ENCODE measurements at places on chromosomes 11 and 22.

DNA sequence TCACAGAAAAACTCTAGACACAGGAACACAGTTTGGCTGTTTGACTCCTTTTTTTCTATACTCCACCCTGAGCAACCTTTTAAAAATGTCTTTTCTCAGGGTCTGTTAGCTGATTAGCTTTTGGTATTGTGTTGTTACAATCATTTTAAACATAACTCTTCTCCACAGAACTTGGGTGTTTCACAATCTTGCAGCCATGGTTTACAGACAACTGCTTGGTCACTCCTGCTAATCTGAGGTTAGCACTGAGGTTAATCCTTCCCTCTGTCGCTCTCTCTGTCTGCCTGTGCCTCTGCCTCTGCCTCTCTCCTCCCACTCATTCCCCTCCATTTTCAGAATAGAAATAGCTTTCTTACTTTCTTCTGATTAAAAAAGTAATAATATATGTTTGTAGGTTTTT is 62.4 kb upstream of the ZBED5 start:
- DNase-seq = no peak

DNA sequence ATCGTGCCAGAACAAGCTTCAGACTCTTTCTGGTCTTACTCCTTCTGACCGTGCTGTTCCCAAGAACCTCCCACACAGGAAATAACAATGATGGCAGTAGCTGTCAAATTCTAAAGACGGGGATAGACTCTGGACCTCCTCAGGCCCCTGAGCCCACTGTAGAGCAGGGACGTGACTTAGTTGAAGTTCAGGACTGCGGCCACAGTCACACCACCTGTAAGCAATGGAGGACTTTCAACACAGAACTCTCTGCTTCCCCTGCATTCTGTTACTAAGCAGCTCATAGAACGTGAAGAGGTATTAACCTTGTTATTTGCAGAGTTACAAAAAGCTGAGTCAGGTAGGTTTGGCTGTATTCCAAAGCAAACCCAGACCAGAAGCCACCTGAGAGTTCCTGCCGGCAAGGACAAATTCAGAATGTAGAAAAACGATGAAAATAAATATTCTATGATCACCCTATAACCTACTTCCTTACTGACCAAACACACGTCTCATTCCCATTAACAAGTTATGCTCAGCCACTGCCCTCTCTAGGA is 12.7 kb downstream of the TMEM45B start:
- no peak for DNase-seq

GRCh38 chr11:1652771-1653540 is 23.4 kb downstream of the KRTAP5-5 start:
- peak; percentile 66 for DNase-seq

DNA sequence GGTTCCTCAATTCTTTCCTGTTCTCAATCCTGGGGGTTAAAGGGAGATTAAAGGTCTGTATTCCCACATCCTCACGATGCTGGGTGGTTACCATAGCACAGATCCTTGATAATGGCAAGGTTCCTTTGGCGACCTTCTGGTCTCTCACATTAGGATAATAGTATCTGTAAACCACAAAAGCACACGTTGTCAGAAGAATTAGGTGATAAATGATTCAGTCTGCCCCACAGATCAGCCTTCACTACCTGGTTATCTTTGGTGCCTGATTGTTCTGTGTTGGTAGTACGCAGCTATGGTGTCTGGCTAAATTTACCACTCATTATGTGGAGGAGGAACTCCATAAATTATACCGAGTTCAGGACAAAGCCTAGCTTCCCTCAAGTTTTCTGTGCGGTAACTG is 78.4 kb downstream of the C2CD3 start:
- no peak for DNase-seq

DNA sequence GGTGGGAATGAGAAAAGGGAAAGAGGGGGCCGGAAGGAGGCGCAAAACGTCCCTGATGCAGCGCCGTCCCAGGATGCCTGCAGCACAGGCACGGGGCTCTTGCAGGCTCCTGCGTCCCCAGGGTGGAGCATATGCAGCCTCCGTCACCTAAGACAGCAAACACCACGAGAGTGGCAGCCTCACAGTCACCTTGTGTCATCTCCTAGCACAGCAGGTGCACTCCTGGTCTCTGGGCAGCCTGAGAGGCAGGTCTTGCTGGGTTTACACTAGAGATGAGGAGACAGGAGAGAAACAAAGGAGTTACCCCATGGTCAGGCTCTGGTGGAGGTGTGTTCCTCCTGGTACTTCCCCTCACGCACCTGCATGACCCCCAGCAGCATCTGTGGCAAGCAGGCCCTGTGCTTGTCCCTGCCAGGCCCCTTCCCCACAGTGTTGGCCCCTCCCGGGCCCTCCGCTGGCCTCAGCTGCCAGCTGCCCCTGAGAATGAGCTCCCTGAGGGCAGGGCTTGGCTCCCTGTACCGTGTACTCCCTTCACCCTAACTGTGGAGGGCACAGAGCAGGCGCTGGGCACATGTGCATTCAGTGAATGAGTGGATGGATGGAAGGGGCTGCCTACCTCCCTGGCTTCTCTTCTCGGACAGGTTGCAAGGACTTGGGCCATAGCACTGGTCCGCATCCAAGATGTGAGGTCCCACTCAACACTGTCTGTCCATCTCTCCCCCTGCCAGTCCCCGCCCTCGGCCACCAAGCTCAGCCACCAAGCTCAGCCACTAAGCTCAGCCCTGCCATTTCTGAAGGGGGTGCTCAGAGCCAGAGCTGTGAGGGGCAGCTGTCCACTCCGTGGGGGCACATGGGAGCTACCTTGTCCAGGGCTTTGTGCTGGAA is 988.6 kb downstream of the BRD1 start:
- no peak for DNase-seq

DNA sequence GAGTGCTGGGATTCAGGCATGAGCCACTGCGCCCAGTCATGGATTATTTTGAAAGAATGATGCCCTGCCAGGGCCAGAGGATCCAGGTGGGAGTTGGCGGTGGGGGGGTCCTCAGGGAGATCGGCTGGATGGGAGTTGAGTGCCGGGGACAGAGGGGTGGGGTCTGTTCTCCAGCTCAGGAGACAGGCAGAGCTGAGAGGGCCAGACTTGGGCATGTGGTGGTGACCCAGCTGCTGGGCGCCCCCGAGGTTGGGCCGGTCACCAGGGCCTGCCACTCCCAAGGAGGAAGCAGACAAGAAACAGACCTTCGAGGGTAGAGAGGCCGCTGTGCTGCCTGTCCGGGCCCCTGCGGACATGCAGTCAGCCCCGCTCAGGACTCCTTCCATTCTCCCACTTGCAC is 11.8 kb upstream of the PRODH start:
- no peak for DNase-seq

DNA sequence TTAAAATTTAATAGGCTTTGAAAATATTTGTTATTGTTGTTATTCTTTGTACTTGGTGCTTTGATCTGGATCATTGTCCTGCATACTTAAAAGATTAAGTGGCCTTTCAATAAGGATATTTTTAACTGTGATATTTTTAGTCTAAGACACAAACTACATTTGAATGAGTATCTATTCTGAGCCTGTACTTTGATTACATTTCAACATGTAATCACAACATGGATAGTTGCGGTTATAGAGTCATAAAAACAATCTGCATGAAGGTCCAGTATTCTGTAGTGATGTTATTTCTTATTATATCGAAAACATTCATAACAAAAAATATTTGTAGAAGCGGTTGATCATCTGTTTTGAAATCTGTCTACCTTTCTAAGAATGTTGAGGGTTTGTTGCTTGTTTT is 58.6 kb downstream of the HIPK3 start:
- DNase-seq = no peak

DNA sequence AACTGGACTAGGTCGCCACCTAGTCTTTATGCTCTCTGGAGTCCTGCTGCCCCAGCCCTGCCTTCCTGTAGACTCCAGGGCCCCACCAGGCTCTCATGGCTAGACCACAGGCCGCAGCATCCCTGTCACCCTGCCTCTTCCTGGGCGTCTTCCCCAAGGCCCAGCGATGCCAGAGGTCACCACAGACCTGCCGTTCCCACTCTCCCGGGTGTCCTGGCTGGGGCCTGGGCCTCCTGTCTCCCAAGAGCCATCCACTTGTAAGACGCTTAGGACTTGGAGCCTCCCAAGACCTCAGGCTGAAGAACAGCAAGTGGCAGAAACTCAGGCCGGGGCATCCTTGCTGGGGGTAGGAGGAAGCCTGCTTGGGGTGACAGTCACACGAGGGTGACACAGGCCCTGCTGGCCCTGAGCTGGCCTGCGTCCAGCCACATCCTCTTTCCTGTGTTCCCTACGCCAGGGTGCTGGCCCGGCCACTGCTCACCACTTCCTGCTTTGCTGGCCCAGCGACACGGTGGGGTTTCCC is 2.0 kb upstream of the TCIRG1 start:
- peak; percentile 80 for DNase-seq

DNA sequence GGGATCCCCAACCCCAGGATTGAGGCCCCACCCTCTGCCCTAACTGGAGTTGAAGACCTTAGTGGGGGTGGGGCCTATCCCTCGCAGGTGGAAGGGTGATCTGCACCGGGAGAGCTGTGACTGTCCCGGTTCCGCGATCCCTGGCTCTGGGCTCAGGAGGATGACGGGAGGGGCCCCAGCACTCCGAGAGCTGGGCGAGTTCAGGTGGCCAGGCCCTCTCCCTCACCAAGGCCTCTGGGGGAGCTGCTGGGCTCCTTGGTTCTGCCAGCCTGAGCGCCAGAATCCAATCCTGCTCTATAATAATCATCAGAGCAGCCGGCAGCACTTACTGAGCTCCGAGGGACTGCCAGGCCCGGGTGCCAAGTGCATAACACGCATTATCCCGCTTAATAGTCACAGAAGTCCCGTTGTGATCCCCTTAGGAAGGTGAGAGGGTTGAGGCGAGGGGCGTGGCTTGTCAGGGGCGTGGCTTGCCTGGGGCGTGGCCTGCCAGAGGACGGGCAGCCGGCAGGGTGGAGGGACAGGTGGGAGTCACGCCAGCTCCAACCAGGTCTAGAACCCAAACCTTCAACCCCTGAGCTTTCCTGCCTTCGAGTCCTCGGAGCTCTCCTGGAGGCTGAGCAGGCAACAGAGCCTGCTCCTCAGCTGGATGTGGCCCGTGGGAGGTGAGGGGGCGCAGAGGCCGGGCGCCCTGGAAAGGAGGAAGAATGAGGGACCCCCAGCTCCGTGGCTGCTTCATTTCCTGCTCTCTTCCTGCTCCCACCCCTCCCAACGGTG is 7.3 kb upstream of the SYT7 start:
- DNase-seq = peak; percentile 49

- DNase-seq = no peak
Measured at GRCh38 chr22:17570851-17571631, 7.7 kb downstream of the SLC25A18 start.

- no peak for DNase-seq
Measured at GRCh38 chr11:1749395-1750351, 722 bp downstream of the IFITM10 start.

DNA sequence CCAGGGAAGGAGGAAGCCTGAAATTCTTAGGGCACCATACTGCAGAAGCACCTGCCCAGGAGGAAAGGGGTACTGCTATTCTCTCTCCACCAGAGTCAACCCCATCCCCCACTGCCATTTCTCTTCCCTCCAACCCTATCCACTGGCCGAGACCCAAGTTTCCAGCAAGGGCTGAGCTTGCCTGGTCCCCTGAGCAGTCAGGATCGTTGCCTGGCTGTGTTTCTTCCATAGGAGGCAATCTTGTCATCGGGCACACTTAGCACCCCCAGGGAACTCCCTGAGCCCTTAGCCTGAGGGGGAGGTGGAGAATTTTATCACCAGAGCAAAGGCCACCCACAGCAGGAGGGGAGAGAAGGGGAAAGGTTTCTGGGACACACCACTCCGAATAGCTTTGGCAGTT is 115.8 kb upstream of the NECTIN1 start:
- DNase-seq = no peak

DNA sequence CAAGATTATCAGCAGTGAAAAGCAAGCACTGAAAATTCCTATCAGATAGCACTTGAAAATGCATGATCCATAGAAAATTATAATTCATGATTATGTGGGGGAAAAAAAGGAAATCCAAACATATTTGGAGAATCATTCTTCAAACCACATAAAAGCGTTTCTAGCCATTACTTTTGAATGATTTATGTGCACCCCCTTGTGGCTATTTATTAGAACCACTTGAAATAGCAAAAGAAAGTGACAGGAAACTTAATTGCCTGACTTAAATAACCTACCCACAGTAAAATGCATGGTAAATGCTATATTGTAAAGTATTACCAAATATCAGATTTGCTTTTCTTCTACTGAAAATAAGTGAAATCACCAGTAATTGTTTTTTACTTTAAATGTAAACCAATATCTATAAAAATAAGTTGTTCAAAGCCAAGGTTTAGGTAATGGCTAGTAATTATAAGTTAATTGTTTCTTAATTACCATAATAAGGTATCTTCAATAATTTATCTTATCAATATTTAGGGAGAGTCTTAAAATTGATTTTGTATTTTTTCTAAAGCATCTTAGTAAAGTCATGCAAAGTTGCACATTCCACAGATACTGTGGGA is 168.5 kb downstream of the ARHGAP42 start:
- DNase-seq = no peak

GRCh38 chr11:115672412-115672811 is 168.2 kb upstream of the CADM1 start:
- no peak for DNase-seq

GRCh38 chr11:10784232-10785145 is 24.2 kb downstream of the EIF4G2 start:
- DNase-seq = no peak

DNA sequence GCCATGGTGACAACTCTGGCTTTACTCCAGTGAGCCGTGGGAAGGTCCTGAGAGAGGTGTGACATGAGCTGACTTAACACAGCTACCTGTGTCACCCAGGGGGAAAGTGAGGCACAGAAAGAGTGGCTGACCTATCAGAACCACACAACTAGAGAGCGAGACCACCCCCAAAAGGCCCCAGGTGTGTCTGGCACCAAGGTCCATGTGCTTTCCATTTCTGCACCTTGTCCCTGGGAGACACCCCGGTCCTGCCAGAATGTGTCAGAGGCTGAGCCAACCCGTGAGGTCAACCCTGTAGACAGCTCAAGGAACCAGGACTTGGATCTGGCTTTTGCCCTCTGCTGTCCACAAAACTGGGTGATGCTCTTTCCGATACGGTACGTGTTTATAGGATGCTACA is 9.8 kb downstream of the MAFF start:
- no peak for DNase-seq

Data from CD4-positive, alpha-beta T cell treated with Interleukin-15 for 1 hour (primary cell).